ENCODE measurements at places on chromosomes 16 and 17.

- no peak for DNase-seq
Observed at GRCh38 chr16:85227084-85227945, 115.0 kb upstream of the CIBAR2 start.

DNA sequence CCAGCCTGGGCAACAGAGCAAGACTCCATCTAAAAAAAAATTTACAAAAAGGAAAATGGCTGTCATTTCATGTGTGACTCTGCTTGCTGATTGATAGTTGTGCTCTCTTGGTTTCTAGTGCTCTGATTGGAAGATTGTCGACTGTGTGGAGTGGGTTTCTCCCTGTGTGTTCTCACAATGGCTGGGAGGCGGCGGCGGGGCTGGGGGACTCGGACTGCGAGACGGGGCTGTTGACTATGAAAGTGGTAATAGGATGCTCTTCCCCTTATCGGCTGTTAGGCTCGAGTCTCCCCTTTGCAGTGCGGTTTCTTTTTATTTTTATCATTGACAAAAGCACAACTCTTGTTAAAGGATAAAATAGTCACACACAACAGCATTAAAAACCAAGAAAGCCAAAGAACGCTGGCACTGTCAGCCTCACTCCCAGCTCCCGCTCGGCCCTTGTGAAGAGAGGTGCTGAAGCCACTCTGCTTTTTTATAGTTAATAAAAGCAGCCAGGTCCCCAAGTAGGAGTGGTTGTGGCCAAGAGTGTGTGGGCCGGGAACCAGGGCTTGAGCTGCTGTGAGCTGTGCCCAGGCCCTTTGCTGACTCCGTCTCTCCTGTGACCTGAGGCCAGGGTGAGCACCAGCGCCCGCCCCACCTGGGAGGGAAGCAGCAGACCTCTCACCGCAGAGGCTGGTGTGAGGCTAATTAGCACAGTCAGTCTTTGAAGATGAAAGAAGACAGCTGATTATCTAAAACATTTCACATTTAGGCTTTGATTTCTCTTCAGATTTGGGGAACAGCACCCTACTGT lies 36.5 kb downstream of the TBCD start:
- DNase-seq: no peak

- DNase-seq: no peak
Observed at GRCh38 chr17:44587339-44587738, 30.1 kb downstream of the FZD2 start.

- no peak for DNase-seq
Observed at GRCh38 chr17:8914554-8914953, 47.1 kb upstream of the PIK3R6 start.

GRCh38 chr16:74487634-74488495 lies 66.6 kb upstream of the CLEC18B start:
- no peak for DNase-seq

- no peak for DNase-seq
Observed at GRCh38 chr16:88718178-88718577, 11.9 kb downstream of the CTU2 start.

DNA sequence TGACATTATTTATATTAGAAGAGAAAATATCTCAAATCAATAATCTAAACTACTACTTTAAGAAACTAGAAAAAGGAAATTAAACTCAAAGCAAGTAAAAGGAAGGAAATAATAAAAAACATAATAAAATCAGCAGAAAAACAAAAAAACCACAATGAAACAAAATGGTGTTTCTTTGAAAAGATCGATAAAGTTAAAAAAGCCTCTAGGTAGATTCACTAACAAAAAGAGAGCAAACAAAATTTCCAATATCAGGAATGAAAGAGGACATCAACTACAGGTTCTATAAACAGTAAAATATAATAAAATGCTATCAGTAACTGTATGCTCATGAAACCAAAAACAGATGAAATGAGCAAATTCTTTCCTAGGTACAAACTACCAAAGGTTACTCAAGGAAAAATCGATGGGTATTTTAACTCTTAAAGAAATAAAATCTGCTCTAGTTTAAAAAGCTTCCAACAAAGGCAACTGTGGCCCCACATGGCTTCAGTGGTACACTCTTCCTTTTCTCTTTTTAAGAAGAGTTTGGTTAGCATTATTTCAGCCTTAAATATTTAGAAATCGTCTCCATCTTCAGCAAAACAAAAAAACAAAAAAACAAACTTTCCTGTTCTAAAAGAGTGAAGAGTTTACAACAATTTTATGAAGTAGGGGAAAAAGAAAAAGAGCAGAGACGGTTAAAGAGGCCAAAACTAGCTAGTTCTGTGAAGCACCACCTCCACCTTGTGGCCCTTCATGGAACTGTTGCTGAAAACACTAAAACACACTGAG lies 102.2 kb downstream of the TRIM37 start:
- DNase-seq: peak; percentile 74

GRCh38 chr17:16181581-16181980 lies 33.8 kb downstream of the NCOR1 start:
- no peak for DNase-seq

GRCh38 chr16:23642246-23642774 lies 1.0 kb downstream of the DCTN5 start:
- DNase-seq: no peak

GRCh38 chr16:557463-558297 lies 2.5 kb upstream of the PRR35 start:
- DNase-seq: no peak

GRCh38 chr17:13490906-13491482 lies 110.7 kb downstream of the HS3ST3A1 start:
- DNase-seq: no peak

GRCh38 chr17:55582897-55583296 lies 71.6 kb upstream of the SMIM36 start:
- no peak for DNase-seq

DNA sequence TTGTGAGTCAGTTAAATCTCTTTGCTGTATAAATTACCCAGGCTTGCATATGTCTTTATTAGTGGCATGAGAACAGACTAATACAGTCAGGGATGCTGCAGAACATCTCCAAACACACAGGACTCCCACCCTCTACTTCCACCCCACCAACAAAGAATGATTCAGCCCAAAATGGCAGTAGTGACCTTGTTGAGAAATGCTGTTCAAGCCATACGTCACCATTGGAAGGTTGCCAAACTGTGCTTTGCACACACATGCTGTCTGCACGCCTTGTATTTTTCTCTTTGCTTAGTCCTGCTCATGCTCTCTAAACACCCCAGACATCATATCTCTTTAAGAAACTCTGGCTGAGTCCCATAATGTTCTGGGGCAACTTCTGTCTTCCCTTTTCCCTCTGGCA lies 589.6 kb downstream of the WWOX start:
- DNase-seq: no peak

DNA sequence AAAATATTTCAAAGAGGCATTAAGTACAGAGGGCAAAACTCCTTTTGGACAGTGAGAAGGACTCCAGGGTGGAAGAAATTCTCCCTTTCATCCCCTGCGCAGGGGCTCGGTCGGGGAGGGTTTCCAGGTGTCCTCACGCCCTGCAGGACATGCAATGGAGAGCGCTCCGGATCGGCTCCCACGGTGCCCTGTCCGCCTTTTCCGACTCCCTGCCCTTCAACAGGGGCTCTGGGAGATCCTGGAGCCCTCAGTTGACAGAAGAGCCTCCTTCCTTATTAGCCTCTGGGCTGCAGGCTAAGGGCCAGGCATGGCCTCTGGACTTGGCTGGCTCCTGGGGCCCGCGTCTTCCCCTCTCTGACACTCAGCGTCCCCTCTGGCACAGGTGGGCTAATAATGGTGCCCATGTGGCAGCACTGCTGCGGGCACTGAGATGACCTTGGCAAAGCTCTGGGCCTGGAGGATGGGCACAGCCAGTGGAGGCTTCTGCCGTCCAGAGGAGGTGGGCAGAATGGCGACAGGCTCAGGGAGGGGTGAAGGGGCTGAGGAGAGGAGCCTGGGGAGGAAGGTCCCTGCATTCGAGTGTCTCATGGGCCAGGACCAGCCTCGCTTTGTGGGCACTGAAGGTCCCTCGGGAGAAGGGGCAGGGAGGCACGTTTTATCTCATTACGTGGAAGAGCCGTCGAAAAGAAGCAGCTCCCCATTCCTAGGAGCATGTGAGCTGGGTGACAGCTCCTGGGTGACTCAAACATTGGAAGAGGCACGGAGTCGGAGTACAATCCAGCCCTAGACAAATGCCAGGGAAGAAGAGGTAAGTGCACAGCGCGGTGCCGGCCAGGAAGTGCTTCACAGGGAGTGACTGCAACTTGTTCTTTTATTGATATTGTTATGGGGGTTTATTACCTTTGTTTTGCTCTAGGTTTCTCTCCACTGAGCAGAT lies 161.7 kb downstream of the IRF8 start:
- no peak for DNase-seq

DNA sequence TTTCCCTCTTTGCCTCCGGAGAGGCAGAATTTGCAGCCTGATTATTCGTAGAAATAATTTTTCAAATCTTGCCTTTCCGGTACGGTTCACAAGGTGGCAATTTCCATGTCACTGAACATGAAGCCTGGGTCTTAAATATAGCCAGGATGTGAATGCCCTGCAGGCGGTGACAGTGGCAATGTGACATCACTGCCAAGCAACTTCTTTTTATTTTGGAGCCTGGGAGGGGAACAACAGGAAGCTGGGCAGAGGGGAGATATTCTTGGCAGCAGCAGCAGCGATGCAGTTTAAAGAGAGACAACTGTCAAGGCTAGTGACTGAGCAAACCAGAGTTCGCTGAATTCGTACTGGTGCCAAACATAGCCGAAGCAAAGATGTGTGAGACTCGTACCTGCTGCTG lies 171.1 kb downstream of the SNX29 start:
- no peak for DNase-seq

GRCh38 chr17:80783971-80784370 lies 207.7 kb upstream of the CHMP6 start:
- DNase-seq: no peak

DNA sequence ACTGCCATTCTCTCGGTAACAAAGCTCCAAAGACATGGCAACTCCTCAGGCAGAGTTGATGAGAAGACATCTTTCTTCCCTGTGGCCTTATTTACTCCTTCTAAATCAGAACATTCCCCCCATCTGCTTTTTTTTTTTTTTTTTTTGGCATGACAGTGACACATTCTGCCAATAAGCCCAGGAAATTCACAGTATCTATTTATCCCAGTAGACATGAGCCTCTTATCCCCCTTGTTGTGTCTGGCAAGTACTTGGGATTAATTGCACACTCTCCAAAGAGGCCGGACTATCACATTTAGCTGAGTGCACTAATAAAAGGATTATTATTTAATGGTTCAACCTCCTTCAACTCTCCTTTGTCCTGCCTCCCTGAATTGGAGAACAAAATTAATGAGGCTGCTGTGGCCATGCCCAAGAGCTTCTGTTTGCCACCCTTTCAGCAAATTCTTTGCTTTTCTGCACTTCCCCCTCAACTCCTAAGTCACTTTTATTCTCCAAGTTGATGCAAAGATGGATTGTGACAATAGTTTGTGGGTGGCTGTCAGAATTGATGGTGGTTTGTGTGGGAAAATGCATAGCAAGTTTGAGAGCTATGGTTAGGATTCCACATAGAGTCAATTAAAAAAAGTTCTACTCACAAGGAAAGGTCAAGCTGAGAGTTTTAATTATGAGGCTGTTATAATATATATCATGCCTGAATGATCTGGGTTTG lies 47.2 kb downstream of the GPR139 start:
- no peak for DNase-seq

GRCh38 chr17:81116704-81117103 lies 48.6 kb upstream of the PVALEF start:
- no peak for DNase-seq

- DNase-seq: no peak
Observed at GRCh38 chr17:7403043-7403726, 712 bp downstream of the TMEM256 start.

- DNase-seq: no peak
Observed at GRCh38 chr17:7262192-7262934, at the start of gene CLDN7. Gene CLDN7, minus strand, starts transcription at chr17:7262478. Its CDS starts 435 bp downstream, at chr17:7262043.

DNA sequence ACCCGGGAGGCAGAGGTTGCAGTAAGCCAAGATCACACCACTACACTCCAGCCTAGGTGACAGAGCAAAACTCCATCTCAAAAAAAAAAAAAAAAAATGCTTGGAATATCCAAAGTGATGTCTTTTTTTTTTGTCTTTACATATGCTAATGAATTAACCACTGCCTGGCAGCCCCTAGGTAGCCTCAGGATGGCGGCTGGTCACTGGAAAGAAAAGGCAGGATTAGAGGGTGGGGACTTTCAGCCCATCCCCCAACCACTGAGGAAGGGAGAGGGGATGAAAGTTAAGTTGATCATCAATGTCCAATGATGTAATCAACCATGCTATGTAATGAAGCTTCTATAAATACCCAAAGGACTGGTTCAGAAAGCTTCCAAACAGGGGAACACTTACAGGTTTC lies 26.8 kb downstream of the RNF157 start:
- DNase-seq: no peak

DNA sequence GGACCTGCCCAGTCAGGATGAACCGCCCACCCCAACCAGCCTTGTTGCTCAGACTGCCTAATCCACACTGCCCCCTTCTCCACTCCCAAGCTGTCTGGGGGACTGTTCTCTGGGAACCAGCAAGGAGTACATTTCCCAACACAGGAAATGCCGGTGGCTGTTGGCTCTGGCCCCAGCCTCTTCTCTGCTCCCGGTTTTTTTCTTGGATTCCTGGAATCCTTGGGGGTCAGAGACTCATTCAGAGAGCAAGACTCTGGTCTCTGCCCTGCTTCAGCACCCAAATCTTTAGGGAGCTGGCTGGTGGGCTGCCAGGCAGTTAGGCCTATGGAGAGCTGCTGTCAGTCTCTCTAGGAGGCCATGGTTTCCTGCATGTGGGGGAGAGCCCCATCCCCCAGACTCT lies 10.8 kb upstream of the MTMR4 start:
- no peak for DNase-seq

DNA sequence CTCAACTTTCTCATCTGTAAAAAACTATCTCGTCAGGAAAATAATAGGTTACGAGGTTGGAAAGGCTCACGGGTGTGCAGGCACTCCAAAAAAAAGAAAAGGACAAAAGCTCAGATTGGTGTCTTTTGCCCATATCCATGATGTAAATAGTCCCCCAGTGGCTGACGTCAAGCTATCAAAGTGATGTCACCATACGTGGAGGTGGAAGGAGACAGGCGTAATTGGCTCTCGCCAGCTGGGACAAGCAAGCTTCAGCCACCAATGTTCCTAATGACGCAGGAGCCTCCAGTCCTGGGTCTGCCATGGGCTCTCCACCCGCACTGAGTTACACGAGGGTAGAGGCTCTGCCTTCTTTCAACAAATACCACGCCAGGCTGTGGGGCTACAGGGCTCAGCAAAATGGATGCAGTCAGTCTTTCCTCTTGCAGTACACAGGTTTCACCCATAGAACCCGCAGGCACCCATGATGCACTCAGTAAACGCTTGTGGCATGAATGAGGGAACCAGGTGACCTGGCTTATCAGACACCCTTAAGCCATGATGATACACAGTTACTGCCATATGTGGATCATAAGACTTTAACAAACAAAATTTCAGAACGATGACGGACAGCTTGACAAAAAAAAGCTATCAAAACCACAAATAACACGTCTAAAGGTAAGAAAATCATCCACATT lies 50.5 kb downstream of the COTL1 start:
- no peak for DNase-seq
